GM12878 (cell line): ENCODE measurements at places on chromosomes 1 and 21.
A peak's percentile ranks its signal among the peaks of the same experiment; 100 is the strongest.

DNA sequence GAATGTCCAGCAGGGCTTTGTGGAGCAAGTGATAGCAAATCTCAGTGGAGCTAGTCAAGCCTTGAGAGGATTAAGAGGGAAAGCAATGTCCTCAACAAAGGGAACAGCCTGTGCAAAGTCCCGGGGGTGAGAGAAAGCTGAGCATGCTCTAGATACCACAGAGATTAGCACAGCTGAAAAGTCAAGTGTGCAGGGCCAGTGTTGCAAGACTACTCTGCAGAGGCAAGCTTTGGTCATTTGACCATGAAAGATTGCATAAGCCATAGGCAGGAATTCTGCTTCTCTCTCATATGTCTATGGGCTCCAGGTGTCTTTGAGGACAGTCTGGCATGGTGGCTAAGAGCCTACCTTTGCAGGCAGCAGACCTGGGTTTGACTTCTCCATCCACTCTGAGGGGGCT, 181.0 kb upstream of the JUN start:
- DNase-seq, result no peak
- H3K4me1 ChIP-seq, result peaks cover 27% of the 10 kb centered on the region
- H3K4me3 ChIP-seq, result no peak overlapping the region
- no peaks in the 10 kb centered on the region for H3K27me3 ChIP-seq
- H3K36me3 ChIP-seq, result no peaks in the 10 kb centered on the region
- no peak overlapping the region for H3K27ac ChIP-seq

DNA sequence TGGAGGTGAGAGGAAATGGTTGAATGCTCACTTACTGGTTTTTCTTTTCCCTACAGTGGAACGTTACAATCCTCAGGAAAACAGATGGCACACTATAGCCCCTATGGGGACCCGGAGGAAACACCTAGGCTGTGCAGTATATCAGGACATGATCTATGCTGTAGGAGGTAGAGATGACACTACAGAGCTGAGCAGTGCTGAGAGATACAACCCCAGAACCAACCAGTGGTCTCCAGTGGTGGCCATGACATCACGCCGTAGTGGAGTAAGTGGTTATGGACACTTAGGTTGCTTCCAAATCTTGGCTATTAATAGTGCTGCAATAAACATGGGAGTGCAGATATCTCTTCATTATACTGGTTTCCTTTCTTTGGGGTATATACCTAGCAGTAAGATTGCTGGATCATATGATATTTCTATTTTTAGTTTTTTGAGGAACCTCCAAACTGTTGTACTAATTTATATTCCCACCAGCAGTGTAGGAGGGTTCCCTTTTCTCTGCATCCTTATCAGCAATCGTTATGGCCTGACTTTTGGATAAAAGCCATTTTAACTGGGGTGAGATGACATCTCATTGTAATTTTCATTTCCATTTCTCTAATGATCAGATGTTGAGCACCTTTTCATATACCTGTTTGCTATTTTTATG, 48.8 kb upstream of the DARS2 start:
- no peak overlapping the region for H3K27ac ChIP-seq
- peaks cover 6% of the 10 kb centered on the region; the same call in 1 of the 2 replicates for H3K36me3 ChIP-seq
- H3K4me1 ChIP-seq, result no peaks in the 10 kb centered on the region

DNA sequence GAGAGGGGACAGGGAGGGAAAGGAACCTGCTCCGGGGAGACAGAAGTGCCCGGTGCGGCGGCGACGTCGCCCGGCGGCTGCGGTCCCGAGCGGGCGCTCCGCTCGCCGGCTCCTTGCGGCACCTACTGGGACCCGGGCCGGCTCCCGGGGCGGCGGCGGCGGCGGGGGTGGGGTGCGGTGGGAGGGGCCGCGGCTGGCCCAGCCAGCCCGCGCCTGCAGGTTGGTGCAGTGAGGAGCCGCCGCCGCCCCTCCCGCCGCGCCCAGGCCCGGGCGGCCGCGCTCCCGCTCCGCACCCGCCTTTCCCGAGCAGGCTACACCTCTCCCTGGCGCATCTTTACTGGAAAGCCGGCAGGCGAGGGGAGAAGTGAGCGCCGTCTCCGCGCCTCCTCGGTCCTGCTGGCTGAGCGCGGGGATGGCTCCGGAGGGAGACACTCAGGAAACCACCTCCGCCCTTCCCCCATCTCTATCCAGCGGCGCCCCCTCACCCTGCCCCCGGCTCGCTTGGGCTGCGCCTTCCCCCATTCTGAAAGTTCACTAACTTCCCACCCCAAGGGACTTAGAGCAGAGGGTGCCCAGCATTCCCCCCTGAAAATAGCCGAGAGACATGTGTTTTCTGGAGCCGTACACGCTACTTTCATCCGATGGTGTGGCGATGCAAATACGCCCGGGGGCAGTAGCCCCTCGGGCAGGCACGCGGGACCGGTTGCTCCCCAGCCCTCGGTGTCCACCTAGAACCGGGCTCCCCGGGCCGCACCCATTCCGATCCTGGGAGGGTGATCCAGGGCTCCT, at the start of gene PLD5:
Gene PLD5 (minus strand): TSS at position 127 of the 789 bp plus-strand sequence.
- no peaks in the 10 kb centered on the region for H3K4me1 ChIP-seq
- H3K36me3 ChIP-seq, result no peaks in the 10 kb centered on the region
- H3K27me3 ChIP-seq, result peaks cover 5% of the 10 kb centered on the region
- no peak within 1 kb of the TSS for H3K27ac ChIP-seq

GRCh38 chr1:41446851-41447610, 37.5 kb downstream of the EDN2 start:
- H3K36me3 ChIP-seq, result no peaks in the 10 kb centered on the region
- H3K4me1 ChIP-seq, result no peaks in the 10 kb centered on the region
- H3K4me3 ChIP-seq, result no peak overlapping the region
- H3K27ac ChIP-seq, result no peak overlapping the region
- no peak for DNase-seq
- H3K27me3 ChIP-seq, result peaks cover 2% of the 10 kb centered on the region; the same call in 1 of the 2 replicates

- H3K27ac ChIP-seq, result no peak overlapping the region
- DNase-seq, result no peak
- H3K4me3 ChIP-seq, result no peak overlapping the region
- H3K36me3 ChIP-seq, result no peaks in the 10 kb centered on the region
These were observed 93.5 kb downstream of the TTLL7 start for GRCh38 chr1:83905315-83905907.

DNA sequence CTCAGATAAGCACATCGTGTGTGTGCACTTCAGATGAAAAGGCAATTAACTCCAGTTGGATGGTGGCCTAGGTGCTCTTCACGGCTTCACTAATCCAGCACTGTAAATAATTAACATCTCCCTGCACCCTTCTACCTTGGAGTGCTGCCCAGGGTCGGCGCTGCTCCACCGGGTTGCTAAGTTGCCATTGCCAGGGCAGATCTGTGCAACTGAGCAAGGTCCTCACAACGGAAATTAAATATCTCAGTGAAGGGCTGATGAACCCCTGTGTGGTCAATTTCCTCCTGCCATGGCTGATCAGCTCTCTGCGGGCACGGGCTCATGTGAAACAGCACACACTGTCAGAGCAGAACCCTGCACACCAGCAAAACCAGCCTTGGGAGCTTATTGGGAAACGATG, 63.2 kb downstream of the SYDE2 start:
- H3K27ac ChIP-seq, result no peak overlapping the region
- no peak overlapping the region for H3K4me3 ChIP-seq
- no peaks in the 10 kb centered on the region; the same call in 1 of the 2 replicates for H3K27me3 ChIP-seq
- no peaks in the 10 kb centered on the region for H3K36me3 ChIP-seq
- no peaks in the 10 kb centered on the region for H3K4me1 ChIP-seq
- no peak for DNase-seq

DNA sequence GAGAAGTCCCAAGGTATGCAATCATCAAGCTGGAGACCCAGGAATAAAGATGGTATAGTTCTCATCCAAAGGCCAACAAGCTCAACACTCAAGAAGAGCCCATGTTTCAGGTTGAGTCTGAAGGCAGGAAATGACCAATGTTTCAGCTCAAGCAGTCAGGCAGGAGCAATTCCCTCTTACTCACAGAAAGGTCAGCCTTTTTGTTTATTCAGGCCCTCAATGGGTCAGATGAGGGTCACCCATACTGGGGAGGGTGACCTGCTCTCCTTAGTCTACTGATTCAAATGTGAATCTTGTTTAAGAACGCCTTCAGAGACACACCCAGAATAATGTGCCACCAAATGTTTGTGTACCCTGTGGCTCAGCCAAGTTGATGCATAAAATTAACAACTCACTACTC, 262.4 kb downstream of the USP25 start:
- H3K4me1 ChIP-seq, result no peaks in the 10 kb centered on the region
- H3K27ac ChIP-seq, result no peak overlapping the region
- no peak overlapping the region for H3K4me3 ChIP-seq
- H3K36me3 ChIP-seq, result no peaks in the 10 kb centered on the region
- H3K27me3 ChIP-seq, result no peaks in the 10 kb centered on the region

DNA sequence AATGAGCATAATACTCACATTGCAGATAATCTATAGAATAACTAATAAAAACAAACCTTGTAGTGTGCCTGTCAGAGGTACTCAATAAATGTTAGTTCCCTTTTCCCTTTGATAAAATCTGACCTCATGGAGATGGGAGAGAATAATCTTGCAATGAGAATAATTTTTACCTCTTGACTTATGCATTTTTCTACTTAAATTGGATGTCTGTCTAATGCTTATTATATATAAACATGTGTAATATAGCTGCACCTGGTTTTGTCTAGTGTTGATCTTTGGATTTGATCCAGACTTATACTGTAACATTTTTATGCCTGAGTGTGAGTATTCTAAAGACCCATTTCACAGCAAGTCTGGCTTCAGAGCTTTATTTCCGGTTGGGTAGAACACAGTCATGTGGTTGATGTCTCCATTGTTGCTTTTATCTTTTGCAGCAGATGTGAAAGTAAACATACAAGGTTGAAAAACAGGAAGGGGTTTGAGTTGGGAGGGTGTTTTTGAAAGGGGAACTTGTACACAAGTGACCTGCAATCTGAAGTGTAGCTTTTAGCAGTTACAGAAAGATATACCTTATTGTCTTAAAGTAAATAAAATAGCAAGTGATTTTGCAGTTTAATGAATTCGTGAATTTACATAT, 12.4 kb downstream of the EPB41 start:
- no peaks in the 10 kb centered on the region for H3K36me3 ChIP-seq
- peak overlapping the region; percentile 33 for H3K4me3 ChIP-seq
- no peaks in the 10 kb centered on the region for H3K27me3 ChIP-seq
- peak; percentile 91 for DNase-seq
- peak overlapping the region; percentile 72 for H3K27ac ChIP-seq

DNA sequence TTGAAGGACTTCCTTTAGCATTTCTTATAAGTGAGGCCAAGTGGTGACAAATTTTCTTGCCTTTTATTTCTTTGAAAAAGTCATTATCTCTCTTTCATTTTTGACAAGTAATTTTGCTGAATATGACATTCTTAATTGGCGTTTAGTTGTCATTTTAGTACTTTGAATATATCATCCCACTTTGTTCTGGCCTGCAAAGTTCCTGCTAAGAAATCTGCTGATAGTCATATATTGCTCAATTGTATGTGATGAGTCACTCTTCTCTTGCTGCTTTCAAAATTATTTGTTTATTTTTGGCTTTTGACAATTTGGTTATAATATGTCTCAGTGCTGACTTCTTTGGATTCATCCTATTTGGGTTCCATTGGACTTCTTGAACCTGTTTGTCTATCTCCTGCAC, 312.6 kb downstream of the DUSP10 start:
- no peaks in the 10 kb centered on the region for H3K36me3 ChIP-seq
- H3K27ac ChIP-seq, result no peak overlapping the region
- H3K4me3 ChIP-seq, result no peak overlapping the region
- no peaks in the 10 kb centered on the region; the same call in 1 of the 2 replicates for H3K27me3 ChIP-seq
- DNase-seq, result no peak

DNA sequence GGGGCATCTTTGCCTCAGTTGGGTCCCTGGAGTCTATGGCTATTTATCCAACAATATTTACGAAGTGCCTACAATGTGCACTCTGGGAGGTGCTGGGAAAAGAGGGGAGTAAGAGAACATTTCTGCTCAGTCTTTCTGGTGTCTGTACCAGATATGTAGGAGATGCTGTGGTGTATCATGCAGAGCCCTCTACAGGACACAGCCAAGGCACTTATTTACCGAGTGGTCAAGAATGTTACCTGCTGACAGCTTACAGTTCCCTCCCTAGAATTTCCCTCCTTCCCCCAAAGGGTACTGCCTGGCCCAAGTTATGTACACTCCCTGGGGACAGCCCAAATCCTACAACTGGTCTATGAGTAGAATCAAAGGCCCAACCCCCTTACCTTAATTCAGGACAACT, 177.7 kb downstream of the C1orf94 start:
- H3K27ac ChIP-seq, result no peak overlapping the region
- H3K4me1 ChIP-seq, result no peaks in the 10 kb centered on the region; the same call in 1 of the 2 replicates
- no peaks in the 10 kb centered on the region for H3K27me3 ChIP-seq
- no peak for DNase-seq
- no peak overlapping the region for H3K4me3 ChIP-seq
